MCF 10A (cell line): ENCODE measurements at places on chromosomes 1 and 21. TPM values are rescaled to one million over a fixed set of nuclear protein-coding genes. Genes with fewer than 3 reads are reported as not detected.

The KRTAP12-4 gene
- total RNA-seq: not detected in 2 replicates

The FCER1A gene
- not detected in 2 replicates for total RNA-seq

The FBXO2 gene
- 3.3 and 5.3 TPM in 2 replicates for total RNA-seq

The GLIS1 gene
- 0.93 and 1.4 TPM in 2 replicates for total RNA-seq

The DUSP12 gene
- total RNA-seq: 57.0 and 65.0 TPM in 2 replicates

The DTL gene
- total RNA-seq: 20.2 and 34.4 TPM in 2 replicates

The OLIG2 gene
- total RNA-seq: not detected in 2 replicates

The GJA4 gene
- total RNA-seq: not detected in 2 replicates

The CRP gene
- total RNA-seq: 0.26 and 0.54 TPM in 2 replicates

The INSRR gene
- not detected in 2 replicates for total RNA-seq

The DMBX1 gene
- total RNA-seq: not detected in 2 replicates

The TMPRSS3 gene
- total RNA-seq: 2.0 and 2.4 TPM in 2 replicates

The XCL2 gene
- not detected in 2 replicates for total RNA-seq

The CHRNB2 gene
- 0.15 and 0.21 TPM in 2 replicates for total RNA-seq

The SELE gene
- not detected in 2 replicates for total RNA-seq

The GNG12 gene
- 117 and 135 TPM in 2 replicates for total RNA-seq

The PLPPR4 gene
- total RNA-seq: not detected in 2 replicates

The ERICH3 gene
- total RNA-seq: not detected in 2 replicates

The GPR25 gene
- 0.25 and 0.68 TPM in 2 replicates for total RNA-seq

The HPCA gene
- total RNA-seq: not detected in 2 replicates

The BSND gene
- total RNA-seq: not detected in 2 replicates

The GIPC2 gene
- total RNA-seq: 0.07 TPM in 1 of 2 replicates, not detected in the other

The SH2D5 gene
- 14.0 and 14.6 TPM in 2 replicates for total RNA-seq

The KIF2C gene
- total RNA-seq: 20.8 and 25.1 TPM in 2 replicates

The RAB4A gene
- total RNA-seq: 87.4 and 88.6 TPM in 2 replicates

The NOS1AP gene
- total RNA-seq: 1.1 and 2.4 TPM in 2 replicates

The SMCP gene
- not detected in 2 replicates for total RNA-seq

The RPE65 gene
- not detected in 2 replicates for total RNA-seq

The TSPAN1 gene
- 22.7 and 41.7 TPM in 2 replicates for total RNA-seq

The COA6 gene
- total RNA-seq: 114 and 115 TPM in 2 replicates

The GUCA2B gene
- total RNA-seq: not detected in 2 replicates

The CCDC185 gene
- not detected in 2 replicates for total RNA-seq

The C1orf74 gene
- total RNA-seq: 6.8 and 7.1 TPM in 2 replicates

The NBPF4 gene
- not detected in 2 replicates for total RNA-seq

The GOLPH3L gene
- 68.5 and 76.9 TPM in 2 replicates for total RNA-seq

The FAM110D gene
- not detected in 2 replicates for total RNA-seq

The RSPH1 gene
- 0.51 and 0.52 TPM in 2 replicates for total RNA-seq

The GPR161 gene
- total RNA-seq: 6.6 and 10.2 TPM in 2 replicates

The USP16 gene
- total RNA-seq: 28.0 and 39.3 TPM in 2 replicates

The F13B gene
- total RNA-seq: not detected in 2 replicates

The TLCD4 gene
- 1.9 and 2.3 TPM in 2 replicates for total RNA-seq

The OR2T2 gene
- not detected in 2 replicates for total RNA-seq

The GREM2 gene
- 0.10 TPM in 1 of 2 replicates, not detected in the other for total RNA-seq

The STIL gene
- total RNA-seq: 8.8 and 12.6 TPM in 2 replicates

The LCE2A gene
- total RNA-seq: not detected in 2 replicates

The DISP3 gene
- 0.09 and 0.17 TPM in 2 replicates for total RNA-seq

The FGR gene
- total RNA-seq: not detected in 2 replicates

The RIPPLY3 gene
- not detected in 2 replicates for total RNA-seq

The SERPINC1 gene
- total RNA-seq: not detected in 2 replicates

The LPGAT1 gene
- 76.2 and 82.4 TPM in 2 replicates for total RNA-seq

The MATN1 gene
- 0.32 and 0.47 TPM in 2 replicates for total RNA-seq

The FCN3 gene
- total RNA-seq: not detected in 2 replicates

The FAM72C gene
- 8.1 and 13.1 TPM in 2 replicates for total RNA-seq

The DAB1 gene
- not detected in 2 replicates for total RNA-seq

The AZIN2 gene
- total RNA-seq: 1.6 and 4.3 TPM in 2 replicates

The MFAP2 gene
- 0.58 and 1.2 TPM in 2 replicates for total RNA-seq

The SEC16B gene
- not detected in 2 replicates for total RNA-seq
